ENCODE measurements at places on chromosomes 7 and 10.

DNA sequence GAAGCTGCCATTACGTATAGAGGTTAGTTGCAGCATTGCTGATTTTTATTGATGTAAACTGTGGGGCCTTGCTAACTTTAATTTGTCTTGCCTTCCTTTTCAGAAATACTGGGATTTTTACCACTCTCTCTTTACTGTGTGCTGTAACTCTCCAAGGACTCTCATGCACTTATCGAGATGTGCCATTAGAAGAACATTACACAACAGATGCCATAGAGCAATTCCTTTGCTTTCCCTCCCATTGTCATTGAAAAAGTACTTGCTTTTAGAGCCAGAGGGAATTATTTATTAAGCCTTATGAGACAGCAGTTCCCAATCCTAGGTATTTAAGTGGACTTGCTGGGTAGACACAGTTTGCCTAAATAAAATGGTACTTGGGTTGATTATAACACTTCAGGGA lies 51.7 kb downstream of the ASB4 start:
- no peak for DNase-seq

DNA sequence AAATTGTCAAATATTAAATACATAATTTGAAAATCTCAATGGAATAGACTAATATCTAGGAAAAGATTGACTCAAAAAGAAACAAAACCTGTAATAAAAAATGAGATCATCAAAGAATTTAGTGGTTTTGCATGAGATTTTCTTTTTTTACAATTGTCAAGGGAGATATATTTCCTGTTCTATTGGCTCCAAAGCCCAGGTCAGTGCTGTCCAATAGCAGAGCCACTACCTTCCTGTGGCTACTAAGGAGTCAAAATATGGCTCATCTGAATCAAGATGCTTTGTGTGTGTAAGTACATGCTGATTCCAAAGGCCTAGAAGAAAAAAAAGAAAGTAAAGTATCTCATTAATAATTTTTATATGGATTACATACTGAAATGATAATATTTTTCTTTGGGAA lies 191.9 kb downstream of the C7orf25 start:
- no peak for DNase-seq

- DNase-seq: no peak
Observed at GRCh38 chr10:33126742-33127141, 168.7 kb upstream of the ITGB1 start.

DNA sequence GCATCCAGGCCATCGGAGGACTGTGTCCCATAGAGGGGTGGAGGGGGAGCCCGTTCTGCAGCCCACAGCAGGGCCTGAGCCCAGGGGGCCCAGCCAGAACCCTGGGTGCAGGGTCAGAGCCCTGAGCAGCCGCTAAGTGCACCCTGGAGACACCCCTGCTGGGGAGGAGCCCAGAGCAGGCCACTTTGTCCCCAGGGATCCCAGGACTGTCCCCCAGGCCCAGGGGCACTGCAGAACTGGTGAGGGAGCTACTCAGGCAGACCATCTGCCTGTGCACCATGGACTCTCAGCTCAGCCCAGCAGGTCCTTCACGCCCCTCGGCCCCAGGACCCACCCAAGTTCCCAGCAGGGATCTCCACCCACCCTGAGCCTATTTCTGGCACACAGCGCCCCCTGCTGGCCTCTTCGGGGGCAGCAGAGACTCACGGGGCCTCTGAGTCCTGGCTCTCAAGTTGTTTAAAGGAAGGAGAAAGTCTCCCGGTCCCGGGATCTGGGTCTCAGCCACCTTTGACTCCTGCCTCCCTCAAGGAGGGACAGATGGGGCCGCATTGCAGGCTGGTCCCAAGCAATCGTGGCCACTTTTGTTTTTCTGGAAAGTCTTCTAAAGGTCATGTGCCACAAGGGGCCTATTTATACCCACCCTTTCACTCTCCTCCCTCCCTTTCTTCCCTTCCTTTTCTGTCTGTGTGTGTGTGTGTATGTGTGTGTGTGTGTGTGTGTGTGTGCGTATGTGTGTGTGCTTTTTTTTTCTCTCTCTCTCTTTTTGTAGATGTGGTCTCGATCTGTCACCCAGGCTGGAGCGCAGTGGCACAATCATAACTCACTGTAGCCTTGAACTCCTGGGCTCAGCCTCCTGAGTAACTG lies 90.3 kb downstream of the MYL10 start:
- peak; percentile 37 for DNase-seq

DNA sequence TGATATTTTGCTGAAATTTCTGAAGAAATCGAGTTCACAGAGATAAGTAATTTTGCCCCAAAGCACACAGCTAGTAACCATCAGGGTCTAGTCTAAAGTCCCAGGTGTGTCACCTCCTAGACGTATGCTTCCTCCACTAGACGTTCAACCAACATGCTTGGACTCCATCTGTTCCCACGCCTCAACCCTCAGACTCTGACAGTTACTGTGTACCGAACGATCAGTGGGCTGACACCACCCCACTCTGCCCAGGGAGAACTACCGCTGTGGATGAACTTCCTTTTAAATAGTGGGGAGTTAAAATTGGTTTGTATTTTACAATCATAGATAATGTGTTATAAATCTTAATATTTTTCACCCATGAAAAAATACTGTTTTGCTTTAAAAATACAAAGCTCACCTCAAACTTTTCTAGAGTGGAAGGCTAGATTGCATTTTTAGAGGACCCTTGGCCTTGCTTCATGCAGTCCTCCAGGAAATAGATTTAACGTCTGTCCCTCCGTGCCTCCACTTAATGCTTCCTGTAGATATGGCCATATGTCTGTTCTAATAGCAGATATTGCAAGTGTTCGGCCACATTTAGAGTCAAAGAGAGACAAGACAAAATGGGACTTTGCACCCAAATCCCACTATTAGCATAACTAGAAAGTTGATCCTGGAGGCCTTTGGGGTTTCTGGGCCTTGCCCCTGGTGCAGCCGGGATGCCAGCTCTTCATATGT lies 91.4 kb upstream of the ZPBP start:
- DNase-seq: no peak

DNA sequence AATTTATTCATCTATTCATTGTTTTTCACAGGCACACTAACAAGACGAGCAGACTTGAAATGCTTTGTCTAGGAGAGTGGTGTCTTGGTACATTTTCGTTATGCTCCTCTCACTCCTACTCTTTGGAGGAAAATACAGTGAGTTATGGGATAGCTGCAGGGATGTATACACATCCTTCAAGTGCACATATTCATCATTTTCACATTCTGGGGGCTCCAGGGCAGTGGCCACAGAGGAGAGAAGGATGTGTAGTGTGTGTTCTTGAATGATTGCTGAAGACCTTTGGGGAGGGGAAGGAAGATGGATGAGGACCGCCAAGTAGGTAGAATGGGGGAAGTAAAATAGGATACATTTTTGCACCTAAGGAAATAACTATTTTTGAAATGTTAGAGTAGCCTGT lies 34.8 kb upstream of the ORC5 start:
- no peak for DNase-seq

GRCh38 chr10:45660876-45661411 lies 11.6 kb downstream of the ZFAND4 start:
- DNase-seq: no peak

DNA sequence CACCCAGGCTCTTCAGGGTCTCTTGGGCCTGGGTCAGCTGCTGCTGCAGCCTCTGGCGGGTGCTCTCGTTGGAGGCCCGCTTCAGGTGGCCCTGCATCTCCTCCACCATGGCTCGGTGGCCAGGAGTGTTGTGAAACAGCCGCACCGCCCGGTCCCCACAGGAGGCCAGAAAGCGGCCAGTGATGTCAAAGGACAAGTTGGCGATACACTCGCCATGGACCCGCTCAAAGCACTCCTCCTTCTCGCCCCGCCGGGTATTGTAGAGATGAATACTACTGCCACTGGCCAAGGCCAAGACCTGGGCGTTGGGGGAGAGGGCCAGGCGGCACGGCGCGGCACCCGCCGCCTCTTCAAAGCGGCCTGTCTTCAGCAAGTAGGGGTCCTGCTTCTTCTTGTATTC lies 7.9 kb downstream of the TBL2 start:
- no peak for DNase-seq

GRCh38 chr10:128060341-128061250 lies 65.6 kb downstream of the MKI67 start:
- no peak for DNase-seq

DNA sequence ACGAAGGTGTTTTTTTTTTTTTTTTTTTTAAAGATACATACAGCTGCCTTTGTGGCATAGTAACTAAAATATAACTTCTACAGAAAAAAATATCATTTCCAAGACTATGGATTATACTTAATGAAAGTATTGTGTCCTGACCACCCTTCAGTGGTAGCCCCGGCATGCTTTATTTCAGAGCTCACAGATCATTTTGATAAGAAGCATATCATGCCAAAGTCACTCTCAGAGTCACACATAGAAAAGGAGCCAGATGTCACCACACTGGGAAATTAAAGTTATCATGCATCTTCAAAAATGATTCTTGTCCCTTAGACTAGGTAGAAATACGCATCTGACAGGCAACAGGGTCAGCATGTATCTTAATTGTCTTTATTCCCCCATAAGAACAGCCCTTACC lies 3.0 kb downstream of the ADARB2 start:
- DNase-seq: no peak

GRCh38 chr10:100132427-100132826 lies 50.8 kb upstream of the CPN1 start:
- DNase-seq: no peak

- DNase-seq: no peak
Observed at GRCh38 chr7:3029138-3029537, 14.5 kb downstream of the CARD11 start.

GRCh38 chr10:128422999-128423398 lies 296.8 kb upstream of the MKI67 start:
- no peak for DNase-seq

GRCh38 chr7:111045449-111045848 lies 45.5 kb upstream of the LRRN3 start:
- no peak for DNase-seq

- no peak for DNase-seq
Observed at GRCh38 chr7:8430643-8431042, 2.8 kb upstream of the NXPH1 start.

- no peak for DNase-seq
Observed at GRCh38 chr10:89414879-89415821, 782 bp downstream of the IFIT5 start.

DNA sequence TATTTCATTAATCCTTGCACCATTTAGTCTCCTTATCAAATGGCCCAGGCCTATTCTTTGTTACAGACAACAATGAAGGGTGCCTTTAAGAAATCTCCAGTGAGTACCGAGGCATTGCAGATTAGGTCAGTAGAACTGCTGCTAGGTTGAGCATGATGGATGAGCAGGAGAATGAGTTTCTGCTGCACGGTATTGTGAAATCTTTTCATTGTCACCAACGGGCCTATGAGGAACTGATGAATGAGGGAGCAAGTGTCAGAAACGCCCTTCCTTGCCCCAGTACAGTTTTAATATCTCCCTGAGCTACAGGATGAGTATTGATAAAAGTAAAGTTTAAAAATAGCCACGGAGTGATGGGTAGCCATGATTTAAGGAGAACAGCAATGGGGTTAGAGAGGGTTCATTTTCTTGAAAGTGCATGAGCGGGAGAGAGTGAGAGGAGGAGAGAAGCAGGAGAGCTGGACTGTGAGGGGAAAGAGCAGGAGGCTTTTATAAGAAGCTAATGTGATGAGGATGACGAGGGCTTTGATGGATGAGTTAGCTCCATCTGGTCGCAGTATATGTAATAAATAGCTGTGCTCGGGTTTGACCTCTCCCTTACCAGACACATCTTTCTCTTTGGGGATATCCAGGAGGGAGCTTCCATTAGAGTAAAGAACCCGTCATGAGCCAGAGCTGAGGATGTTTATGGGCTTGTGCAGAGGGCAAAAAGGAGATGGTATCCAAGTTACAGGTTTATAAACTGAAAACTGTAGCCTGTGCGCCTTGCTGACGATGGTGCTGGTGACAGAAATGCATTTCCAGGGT lies 526.1 kb downstream of the LRMDA start:
- DNase-seq: no peak

DNA sequence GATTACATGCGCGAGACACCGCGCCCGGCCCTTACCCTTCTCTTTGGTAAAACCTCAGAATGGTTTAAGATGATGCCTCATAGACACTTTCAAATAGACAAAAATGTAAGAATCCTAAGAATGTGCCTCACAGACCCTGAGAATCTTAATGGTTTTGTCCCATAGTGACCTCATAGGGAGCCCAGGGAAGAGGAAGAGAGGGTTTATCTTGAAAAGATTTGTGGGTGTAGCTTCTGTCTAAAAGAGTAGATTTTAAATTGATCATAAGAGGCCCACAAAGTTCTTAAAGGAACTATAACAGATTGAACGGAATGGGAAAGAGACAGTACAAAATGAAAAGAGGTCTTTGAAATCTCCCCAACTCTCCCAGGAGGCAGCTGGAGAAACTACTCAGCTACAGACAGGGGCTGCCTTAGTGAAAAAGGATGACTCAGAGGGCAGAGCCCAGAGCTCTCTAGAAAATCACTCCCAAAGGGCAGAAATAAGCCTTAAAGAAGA lies 220.6 kb downstream of the ADRA2A start:
- no peak for DNase-seq

GRCh38 chr7:7596176-7596575 lies 29.5 kb downstream of the MIOS start:
- DNase-seq: no peak

- no peak for DNase-seq
Observed at GRCh38 chr10:128087146-128087883, 38.9 kb downstream of the MKI67 start.

- no peak for DNase-seq
Observed at GRCh38 chr10:101835362-101835761, 8.2 kb downstream of the KCNIP2 start.

- no peak for DNase-seq
Observed at GRCh38 chr7:100148225-100148558, 526 bp upstream of the LAMTOR4 start.

- DNase-seq: no peak
Observed at GRCh38 chr10:112131346-112131745, 52.2 kb downstream of the GPAM start.

DNA sequence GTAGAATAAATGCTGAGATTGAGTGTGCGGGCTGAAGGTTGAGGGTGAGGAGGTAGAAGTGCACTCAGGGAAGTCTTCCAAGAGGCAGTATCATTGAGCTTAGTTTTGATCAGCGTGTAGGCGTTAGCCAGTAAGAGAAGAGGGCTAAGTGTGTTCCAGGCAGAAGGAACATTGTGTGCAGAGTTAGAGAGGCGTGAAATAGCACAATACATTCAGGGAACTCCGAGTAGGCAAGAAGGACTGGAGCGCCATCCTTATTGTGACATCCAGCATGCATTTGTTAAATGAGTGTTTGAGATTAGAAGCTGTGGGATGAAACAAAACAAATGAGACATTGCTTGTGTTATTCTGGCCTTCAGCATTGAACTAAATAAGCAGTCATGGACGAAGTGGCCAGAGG lies 140.9 kb upstream of the MKLN1 start:
- no peak for DNase-seq

- DNase-seq: no peak
Observed at GRCh38 chr10:60420991-60421894, 31.6 kb upstream of the ANK3 start.

Measured in central memory CD8-positive, alpha-beta T cell (primary cell).